Activated CD8-positive, alpha-beta memory T cell treated with anti-CD3 and anti-CD28 coated beads for 4 hours (primary cell): ENCODE measurements at places on chromosomes 5 and 9.

- DNase-seq: no peak
Observed at GRCh38 chr5:158382473-158382872, 523.5 kb upstream of the CLINT1 start.

DNA sequence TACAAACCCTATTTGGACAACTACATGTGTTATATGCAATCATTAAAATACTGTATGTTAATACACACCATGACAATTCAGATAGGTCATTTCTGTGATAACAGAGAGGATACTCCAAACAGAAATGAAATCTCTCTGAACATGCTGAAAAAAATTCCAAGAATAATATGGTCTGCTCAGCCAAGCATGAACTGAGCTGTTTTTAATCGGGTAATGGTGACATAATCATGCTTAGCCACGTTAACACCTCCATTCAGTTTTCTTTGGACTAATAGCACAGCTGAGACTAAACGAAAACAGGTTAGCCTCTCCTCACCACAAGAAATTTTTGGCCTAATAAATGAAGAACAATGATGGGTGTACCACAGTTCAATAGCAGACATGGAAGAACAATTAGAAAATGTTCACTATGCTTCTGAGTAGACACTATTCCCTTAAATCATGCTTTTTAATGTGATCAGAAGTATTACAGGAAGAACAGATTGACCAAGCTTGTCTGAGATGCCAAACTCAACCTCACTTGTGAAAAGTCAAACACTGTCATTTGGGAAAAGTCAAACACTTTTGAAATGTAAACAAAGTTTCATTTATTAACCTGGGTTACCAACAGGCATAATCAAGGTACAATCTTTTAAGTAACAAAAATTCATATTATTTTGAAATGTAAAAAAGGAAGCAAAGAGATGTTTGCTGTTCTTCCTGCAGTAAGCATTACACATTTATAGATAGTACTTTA, 19.4 kb downstream of the RAB14 start:
- no peak for DNase-seq

- DNase-seq: no peak
Observed at GRCh38 chr9:133106511-133107244, 14.4 kb downstream of the RALGDS start.

GRCh38 chr5:174311531-174312269, 266.2 kb downstream of the NSG2 start:
- DNase-seq: no peak

DNA sequence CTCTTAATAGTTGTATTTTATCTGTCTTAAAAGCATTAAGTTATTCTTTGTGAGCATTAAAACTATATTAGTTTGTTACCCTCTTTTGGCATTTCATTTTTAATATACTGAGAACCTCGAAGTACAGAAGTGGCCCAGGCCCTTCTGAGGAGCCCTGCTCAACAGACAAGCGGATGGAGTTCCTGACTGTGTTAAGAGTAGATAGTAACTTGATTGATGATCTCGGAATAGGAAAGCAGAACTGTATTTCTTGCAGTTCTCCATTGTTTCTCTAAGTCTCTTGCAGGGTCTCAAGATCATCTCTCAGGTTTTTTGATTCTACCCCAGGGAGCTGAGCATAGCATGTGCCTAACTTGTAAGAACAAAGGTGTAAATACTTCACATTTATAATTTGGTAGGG, 139.6 kb downstream of the SMARCA2 start:
- no peak for DNase-seq

DNA sequence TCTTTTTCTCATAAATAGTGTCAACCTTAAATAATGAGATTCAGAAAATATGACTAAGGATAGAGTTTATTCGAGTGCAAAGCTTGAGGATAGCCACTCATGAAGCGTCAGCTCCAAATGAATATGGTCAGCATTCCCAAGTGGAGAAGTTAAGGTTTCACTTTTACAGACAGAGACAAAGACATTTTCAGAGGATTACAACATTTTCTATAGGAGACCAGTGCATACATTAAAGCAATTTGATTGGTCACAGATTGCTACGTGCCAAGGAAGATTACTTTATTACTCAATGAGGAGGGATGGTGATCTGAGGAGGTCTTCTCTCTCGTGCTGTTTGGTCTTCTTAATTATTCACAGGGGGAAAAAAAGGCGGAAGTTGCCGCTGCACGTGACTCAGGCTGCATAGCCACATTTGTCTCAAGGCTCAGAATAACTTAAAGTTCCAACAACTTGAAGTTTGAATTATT, 60.1 kb upstream of the SPATA31C2 start:
- no peak for DNase-seq

- no peak for DNase-seq
Observed at GRCh38 chr5:111107371-111107770, 15.2 kb downstream of the WDR36 start.

- DNase-seq: no peak
Observed at GRCh38 chr9:20286969-20287368, 335.3 kb downstream of the MLLT3 start.
